NCI-H524 treated with DMSO at 0.1 percent for 48 hours (cell line): ENCODE measurements at places on chromosomes 11 and 22.

DNA sequence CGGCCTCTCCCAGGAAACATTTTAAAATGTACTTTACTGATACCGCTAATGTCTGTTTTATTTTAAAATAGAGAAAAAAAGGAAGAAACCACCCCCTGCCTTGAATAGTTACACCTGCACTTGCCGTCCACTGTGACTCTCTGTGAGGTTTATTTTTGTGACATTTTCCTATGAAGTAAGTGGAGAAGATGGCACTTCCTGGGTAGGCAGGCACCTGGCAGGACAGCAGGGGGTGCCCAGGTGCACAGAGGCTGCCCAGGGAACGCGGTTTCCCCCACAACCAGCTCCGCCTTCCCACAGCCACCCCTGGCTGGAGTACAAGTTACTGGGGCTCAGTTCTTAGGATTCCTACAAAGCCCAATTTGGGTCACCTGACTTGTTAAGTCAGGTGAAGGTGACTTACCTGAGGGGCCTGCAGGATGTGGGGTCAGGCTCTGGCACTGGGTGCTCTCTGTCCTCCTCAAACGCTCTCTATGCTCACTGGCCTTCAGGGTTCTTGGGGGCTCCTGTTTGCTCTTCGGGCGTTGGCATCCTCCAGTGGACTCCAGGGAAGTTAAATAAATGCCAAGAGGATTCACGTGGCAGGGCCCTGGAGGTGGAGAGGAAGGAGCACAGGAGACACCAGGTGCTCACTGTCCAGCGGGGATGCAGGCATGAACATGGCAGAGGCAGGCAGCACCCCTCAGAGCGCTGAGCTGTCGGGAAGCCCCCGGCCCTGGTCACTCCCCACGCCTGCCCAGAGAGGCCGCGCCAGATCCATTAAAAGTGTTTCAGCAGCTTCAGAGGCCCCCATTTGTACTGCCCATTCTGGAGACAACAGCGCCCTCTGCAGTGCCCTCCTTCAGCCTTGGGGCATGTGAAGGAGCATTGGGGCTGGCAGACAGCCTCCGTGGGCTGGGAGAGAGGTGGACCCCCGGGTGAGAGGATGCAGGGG lies 1021.2 kb downstream of the TBC1D22A start:
- no peak for DNase-seq

- no peak for DNase-seq
Observed at GRCh38 chr11:38818720-38819119, 2220.7 kb upstream of the RAG2 start.

DNA sequence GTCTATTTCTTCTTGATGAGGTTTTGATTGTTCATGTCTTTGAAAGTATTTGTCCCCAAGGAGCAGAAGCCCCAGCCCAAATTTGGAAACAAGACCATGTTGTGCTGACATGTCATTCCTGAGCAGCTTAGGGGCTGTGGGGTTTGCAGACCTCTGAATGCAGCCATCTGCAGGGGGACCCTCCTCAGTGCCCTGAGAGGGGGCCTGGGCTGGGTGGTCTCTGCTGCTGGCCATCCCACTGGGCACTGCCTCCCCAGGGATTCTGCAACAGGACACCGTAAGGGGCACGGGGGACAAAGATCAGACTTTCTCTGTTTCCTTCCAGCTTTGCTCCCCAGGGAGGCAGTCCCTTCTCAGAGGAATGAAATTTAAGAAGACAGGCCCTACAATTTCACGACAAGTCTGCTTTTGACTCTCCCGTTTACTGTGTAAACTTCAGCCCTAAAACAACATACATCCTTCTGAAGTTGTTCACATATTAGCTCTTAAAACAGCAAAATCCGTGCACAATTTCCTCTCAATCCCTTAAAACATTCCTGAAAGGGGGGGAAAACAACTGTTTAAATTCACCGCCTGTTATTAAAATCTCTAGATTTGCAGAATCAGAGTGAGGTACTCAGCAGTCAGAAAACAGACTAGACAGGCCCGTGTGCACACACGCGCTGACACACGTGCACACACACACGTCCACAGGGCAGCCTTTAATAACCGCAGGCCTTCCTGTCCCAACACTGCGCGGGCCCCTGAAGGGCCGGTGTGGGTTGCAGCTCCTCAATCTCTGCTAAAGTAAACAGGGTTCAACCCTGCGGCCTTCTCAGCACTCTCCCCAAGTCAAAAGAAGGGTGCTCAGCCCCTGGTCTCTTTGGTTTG lies 109.8 kb downstream of the KCNQ1 start:
- DNase-seq = no peak

DNA sequence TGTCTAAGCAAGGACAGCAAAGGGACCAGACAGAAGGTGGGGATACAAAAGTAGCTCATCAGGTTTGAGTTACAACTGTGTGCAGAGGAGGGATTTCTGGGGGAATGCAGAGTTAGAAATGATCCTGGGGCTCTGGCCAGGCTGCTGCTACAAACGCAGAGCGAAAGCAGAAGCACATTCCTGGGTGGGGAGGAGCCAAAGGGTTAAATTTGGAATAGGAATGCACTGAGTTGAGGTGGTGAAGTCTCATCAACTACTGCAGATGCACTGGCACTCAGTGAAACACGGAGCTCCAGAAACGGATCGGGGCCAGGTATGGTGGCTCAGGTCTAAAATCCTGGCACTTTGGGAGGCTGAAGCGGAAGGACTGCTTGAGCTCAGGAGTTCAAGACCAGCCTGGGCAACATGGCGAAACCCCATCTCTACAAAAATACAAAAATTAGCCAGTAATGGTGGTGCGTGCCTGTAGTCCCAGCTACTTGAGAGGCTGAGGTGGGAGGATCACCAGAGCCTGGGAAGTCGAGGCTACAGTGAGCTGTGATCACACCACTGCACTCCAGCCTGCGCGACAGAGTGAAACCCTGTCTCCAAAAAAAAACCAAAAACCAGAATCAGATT lies 3.2 kb downstream of the CHKA start:
- no peak for DNase-seq

DNA sequence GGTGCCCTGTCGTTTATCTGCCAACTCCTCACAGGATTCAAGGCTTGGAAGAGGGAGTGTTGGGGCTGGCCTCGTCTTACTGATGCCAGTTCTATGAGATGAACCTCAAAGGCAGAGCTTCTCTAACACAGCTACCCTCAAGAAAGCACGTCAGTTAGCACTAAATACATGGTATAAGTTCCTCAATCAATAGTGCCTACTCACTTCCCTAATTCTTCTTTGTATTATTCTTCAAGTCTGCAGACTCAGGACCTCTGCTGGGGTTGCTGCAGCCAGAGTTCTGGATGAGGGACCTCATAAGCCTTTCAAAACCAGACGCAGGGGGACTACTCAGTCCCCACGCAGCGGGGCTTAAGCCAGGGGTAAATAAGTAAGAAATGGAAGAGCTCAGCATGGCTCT lies 118.3 kb downstream of the VPREB1 start:
- no peak for DNase-seq

DNA sequence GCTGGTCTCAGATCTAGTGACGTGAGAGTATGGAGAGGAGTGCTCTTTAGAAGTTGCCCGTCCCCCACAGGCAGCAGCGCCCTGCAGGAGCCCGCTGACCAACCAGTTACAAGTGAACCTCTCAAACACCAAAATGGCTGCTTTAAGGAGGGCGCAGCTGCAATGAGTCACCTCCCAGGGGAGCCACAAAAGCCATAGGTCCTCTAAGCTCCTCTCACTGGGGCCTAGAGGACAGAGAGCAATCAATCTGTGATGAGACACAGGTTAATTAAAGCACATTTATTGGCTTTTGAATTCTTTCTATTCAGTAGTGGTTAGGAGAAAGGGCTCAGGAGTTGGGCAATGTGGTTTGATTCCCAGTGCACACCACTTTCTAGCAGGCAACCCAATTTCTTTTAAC lies 15.5 kb upstream of the RAPSN start:
- peak; percentile 68 for DNase-seq

DNA sequence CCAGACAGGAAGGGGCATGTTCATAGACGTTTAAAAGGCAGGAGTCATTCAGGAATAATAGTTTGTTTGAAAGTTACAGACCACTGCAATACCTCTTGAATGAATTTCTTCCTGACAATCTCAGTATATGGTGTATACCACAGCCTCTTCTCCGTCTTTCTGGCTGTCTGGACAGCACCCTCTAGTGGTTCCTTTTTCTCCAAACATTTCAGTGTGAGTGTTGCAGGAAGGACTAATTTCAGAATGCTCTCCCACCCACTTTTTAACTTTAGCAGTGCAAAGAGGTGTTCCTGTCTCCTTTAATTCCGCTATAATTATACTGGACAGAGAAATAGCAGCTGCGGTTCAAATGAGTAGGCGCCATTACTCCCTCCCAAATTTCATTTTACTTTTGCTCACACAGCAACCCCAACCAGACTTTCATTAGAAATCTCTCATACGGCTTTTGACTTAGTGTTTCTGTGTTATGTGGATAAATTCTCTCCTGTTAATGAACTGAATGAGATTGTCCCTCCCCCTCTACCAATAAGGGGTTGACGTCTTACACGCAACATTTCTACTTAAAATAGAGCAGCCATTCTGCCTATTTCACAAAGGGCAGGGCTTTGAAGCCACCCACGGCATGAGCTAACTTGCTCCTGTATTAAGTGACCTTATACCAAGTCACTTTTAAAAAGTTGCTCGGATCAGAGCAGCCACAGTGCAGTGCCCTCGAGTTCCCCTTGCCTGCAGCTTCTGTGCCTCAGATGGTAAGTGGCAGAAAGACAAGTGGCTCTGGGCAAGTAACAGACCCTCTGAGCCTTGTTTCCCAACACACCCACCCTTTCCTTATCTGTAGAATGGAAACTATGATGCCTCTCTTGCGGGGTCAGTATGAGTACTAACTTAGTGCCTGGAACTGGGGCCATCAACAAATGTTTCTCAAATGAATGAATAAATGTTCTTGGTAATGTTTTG lies 368.6 kb downstream of the OPCML start:
- DNase-seq = no peak

- no peak for DNase-seq
Observed at GRCh38 chr22:49925525-49926128, 7.2 kb downstream of the CRELD2 start.

- no peak for DNase-seq
Observed at GRCh38 chr11:2137202-2138067, 1.8 kb downstream of the IGF2 start.
